Activated CD8-positive, alpha-beta memory T cell treated with anti-CD3 and anti-CD28 coated beads, Interleukin-2, amount 50 U/mL, for 4 hours (primary cell): ENCODE measurements at places on chromosomes 4 and X.
A peak's percentile ranks its signal among the peaks of the same experiment; 100 is the strongest.

DNA sequence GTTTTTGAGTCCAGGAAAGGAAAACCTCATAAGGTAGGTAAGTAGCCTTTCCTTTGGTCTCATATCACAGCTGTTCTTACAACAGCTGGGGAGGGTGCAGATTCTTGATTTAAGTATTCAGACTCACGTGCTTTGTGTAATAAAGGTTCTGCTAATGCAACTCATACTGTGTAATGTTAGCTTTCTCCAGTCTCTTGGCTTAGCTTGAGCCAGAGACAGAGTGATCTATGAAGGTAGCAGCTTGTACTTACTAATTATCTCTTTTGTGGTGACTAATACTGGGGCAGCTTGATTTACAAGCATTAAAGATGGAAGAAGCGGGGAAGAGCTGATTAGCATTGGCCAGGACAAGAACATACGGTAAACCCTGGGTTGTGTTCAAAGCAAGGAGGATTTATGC, 80.3 kb downstream of the LNX1 start:
- DNase-seq = no peak

- no peak for DNase-seq
These were observed 235.2 kb upstream of the HDX start for GRCh38 chrX:84737471-84737871.

- no peak for DNase-seq
These were observed 214.5 kb downstream of the NAF1 start for GRCh38 chr4:162952232-162952631.

DNA sequence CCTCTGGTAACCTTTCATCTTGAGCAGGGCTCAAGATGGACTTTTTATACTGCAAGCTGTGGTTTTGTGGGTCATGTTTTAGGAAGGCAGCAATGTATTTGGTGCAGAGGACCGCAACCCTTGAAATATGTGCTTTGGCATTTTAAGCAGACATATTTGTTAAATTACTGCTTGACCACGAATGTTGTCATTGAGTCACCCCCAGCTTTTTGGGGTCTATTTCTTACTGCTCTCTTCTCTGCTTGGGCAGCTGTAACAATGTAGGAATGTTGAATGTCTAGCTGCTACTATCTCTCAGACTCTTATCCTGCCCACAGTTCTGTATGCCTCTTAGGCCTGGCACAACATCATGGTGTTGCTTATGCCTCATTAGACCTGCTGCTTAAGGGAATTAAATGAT, 6.0 kb downstream of the RBPJ start:
- no peak for DNase-seq

DNA sequence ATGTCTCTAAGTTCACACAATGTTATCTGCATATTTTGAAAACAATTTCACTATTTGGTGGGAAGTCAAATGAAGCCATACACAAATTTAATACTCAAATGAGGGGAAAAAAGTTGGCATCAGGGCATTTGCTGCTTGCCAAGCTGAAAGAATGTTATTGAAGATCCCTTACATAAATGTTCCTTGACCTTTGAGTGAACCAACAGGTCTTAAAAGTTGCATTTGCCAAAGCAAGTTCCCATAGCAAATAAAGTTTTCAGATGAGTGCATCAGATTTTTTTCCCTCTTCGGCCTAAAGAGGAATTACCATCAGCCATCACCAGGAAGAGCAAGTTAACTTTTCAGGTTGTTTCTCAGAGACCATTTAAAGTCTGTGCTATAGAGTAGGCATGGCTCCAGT, 115.9 kb downstream of the COX18 start:
- no peak for DNase-seq

DNA sequence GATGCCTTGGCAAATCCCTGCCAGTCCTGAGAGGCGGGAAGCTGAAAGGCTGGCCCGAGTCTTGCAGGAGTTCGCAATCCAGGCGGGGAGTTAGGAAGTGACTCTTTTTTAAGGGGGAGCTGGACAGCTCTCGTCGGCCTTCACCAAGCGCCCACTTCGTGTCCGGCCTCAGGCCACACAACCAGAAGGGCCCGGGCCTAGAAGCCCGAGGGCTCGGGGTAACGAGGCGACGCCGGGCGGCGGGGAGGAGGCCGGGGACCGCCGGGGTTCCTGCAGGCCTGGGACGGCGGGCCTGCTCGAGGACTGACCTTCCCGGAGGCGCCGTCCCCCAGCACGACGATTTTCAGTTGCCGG, 395 bp downstream of the RAB28 start:
- DNase-seq = no peak

DNA sequence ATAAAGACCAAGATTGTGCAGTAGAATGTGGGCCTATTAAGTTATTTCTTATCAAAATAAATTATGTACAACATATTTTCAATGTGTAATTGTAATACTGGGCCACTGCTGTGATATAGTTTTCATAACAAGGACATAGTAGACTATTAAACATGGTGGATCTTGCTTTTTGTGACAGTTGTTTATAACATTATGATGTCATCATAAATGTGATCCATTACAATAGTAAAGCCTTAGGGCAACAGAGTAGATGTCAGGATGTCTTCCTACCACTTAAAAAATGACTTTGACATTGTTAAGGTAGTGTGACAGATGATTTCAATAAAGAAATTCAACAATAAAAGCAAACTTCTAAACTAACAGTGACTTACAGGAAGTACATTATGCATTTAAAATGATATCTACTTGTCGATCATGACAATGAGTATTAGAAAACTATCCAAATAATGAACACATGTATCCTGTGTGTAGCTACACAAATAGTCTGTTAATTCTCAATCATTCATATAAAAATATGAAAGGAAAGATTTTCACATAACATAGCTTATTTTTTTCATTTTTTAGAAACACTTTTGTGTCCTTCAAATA, 5.3 kb upstream of the AGA start:
- no peak for DNase-seq

- DNase-seq = no peak
These were observed 7.0 kb downstream of the ATP8A1 start for GRCh38 chr4:42649870-42650269.

- peak; percentile 59 for DNase-seq
These were observed 149.9 kb downstream of the AMMECR1 start for GRCh38 chrX:110167952-110168451.

- no peak for DNase-seq
These were observed 37.8 kb upstream of the PSAPL1 start for GRCh38 chr4:7472442-7473013.

DNA sequence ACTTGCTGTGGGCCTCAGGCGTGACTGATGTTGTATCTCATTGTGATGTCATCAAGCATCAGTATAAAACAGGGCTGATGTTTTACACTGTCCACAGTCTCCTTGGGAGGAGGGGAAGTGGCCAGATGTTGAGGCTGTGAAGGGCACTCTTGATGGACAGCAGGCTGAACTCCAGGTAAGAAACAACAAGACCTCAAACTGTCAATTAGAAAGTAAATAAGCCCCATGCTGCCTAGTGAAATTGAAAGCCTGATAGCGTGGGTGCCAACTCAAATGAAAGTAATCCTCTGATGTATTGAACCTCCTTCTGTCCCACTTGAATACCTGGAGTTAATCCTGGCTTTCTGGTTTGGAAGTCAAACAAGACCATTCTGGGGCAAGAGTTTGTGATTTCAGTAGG, 19.7 kb downstream of the VSIG1 start:
- no peak for DNase-seq
